ENCODE measurements at places on chromosomes 7 and 10.

DNA sequence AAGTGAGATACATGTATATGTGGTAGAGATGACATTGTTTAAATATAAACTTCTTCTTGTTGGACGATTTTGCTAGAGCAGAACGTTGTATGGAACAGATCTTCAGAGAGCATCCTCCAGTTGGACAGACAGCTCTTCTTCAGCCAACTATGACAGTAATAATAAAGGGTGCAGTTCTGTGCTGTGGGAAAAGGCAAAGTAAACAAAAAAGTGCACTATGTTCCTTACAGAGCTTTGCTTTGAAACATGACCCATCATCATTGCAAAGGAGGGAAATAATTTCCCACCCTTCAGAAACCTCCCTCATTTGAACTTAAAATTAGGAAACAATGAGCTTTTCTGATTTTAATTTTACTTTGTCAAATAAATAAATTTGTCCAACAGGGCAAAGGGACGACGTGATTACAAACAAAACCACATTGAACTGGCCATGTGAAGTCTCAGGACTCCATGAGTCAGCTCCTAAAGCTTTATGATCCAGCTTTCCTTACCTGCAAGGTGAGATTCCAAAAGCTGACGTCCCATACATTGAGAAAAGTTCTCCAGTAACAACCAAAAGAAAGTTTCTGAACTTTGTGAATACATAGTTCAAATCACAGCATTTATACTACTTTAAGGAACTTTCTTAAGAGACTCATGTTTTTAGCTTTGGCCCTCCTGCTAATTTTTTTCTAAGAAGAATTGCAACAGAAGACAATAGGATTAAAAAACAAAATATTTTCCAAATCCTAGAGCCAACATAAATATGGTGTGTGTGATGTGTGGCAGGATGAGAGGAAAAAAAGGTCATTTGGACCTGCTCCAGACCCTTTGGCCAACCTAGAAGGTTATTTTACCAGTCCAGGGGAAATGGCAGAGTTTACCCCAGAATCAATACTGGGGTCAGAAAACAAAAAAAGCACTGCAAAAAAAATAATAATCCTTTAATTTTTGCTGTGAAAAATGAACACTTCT, 565.4 kb upstream of the NRP1 start:
- DNase-seq = no peak

DNA sequence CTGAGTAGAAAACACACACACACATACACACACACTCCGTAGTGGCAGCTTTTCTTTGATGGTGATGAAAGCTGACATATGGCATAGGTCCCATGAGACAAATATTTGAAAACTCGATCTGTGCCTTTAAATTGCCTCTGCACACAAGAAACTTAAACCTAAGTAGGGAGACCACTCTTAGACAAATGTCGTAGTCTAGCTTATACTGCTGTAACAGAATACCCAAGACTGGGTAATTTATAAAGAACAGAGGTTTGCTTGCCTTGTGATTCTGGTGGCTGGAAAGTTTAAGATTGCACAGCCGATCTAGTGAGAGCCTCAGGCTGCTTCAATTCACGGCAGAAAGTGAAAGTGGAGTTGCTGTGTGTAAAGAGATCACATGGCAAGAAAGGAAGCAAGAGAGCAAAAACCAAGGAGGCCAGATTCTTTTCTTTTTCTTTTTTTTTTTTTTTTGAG, 489.4 kb upstream of the SORCS1 start:
- no peak for DNase-seq

DNA sequence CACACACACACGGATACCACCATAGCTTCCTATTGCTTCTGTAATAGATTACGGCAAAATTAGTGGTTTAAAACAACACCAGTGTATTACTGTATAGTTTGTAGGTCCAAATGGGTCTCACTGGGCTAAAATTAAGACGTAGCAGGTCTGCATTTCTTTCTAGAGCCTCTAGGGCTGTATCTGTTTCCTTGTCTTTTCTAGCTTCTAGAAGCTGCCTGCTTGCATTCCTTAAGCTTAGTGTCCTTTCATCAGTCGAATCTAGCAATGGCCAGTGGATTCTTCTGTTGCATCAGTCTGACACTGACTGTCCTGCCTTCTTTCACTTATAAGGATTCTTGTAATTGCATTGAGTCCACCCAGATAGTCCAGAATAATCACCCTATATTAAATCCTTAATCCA, 882.3 kb downstream of the PCDH15 start:
- no peak for DNase-seq

- no peak for DNase-seq
These were observed 50.6 kb downstream of the PRTFDC1 start for GRCh38 chr10:24901686-24902399.

DNA sequence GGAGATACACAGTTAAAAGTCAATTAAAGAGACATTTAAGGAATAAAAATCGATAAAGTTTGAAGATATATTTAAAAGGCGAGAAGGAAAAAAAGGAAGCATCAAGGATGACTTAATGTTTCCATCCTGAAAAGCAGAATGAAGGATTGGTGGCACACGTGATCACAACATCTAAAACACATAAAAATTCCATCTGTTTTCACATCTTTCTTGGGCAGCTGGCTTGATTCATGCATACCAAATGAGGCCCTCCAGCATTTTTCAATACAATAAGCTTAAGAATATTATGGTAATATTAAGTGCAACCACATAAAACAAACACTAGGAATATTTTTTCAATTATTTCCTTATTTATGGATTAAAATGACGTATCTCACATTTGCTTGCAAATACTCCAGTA, 112.6 kb downstream of the TPK1 start:
- no peak for DNase-seq

DNA sequence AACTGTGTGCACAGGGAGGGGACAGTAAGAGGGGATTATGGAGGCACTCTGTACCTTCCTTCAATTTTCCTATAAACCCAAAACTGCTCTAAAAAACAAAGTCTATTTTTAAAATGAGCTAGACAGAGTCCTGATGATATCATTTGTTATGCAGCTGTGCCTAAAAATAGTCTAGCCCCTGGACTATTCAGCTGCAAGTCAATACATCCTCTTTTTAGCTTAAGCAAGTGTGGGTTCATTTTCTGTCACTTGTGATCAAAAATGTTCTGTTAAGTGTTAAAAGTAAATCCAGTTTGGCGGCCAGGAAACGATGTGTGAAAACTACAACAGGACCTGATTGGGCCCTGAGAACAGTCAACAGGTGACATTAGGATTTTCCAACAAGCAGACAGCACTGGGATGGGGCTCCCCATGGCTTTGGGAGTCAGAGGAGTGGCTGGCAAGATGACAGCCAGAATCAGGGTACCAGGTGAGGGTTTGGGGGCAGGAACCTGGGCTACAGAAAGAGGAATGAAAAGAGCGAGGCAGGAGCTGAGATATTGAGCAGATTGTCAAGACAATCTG, 33.9 kb downstream of the FAM107B start:
- no peak for DNase-seq

DNA sequence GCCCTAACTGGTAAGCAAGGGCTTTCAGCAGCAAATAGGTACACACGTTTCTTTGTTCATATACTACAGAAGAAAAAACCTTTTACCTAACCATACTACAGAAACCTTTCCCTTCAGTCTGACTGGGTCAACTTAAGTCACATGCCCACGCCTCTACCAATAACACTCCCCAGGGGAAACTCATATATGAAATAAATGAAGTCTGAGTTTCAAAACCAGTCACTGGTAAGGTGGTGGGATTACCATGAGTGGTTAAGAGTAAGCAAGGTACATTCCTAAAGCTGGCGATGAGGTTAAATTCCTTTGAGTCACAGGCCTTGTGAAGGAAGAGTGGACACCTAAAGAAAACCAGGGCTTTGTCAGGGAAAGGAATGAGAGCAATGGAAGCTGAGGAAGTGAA, 21.4 kb upstream of the KIF20B start:
- no peak for DNase-seq

GRCh38 chr7:22302951-22303423, 54.0 kb downstream of the RAPGEF5 start:
- DNase-seq = no peak

- DNase-seq = no peak
These were observed 77.7 kb upstream of the GLI3 start for GRCh38 chr7:42314696-42315095.

DNA sequence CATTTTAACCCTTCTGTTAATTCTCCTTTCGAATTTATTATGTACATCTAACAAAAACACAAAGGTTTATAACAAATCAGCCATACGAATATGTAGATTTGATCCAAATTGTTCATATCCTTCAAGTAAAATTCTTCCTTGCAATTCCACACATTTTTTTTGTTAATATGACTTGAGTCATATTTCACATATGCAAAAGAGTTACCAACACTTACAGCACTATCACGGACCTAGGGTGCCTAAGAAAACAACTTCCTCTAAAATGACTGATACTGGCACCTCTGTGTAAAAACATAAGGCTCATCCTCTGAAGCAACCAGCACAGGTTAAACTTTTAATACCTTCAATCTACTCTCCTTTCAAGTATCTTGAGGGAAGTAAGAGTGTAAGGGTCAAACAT, 451.8 kb downstream of the SEMA3D start:
- DNase-seq = no peak

DNA sequence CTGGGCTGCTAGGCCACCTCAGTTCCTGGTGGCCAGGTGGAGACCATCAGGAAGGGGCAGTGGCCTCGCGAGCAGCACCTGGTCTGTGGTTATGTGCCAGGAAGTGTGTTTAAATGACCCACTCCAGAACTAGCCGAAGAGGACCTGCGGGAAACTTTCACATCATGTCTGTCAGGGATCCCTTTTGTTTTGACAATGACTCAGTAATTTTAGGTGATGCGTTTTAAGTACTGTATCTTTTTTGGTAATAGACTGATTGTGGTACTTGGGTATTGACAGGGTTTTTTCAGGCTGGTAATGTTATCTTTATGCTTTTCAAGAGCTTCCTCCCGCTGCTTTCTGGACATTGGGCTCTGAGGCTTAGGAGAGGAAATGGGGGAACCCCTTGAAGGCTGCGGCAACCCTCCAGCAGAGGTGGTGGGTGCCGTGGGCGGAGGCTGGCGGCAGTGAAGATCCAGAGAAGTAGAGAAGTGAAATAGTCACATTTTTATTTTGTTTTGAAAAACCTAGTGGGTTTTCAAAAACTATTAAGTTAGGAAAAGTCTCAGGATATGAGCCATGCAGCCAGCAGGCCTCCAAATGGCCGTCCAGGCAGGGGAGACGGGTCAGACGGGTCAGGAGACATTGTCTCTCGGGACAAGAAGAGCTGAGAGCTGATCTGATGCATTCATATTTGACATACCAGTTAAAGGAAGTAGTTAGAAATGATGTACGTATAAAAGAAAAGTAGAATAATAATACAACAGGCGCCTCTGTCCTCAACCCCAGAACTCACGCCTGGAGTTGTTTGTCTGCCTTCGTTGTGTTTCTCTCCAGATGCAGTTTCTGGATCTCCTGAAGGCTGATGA, 27.7 kb downstream of the PPP2R2D start:
- no peak for DNase-seq

DNA sequence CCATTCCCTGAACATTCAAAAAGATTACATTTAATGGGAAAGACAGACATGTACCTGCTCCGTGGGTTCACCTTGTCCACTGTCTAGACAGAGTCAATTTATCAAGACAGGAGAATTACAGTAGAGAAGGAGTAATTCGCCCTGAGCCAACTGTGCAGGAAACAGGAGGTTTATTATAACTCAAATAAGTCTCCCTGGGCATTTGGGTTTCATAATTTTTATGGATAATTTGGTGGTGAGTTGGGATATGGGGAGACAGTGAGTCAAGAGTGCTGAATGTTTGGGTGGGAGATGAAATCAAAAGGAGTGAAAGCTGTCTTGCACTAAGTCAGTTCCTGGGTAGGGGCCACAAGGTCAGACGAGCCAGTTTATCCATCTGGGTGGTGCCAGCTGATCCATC, 165.9 kb upstream of the NAMPT start:
- DNase-seq = no peak

DNA sequence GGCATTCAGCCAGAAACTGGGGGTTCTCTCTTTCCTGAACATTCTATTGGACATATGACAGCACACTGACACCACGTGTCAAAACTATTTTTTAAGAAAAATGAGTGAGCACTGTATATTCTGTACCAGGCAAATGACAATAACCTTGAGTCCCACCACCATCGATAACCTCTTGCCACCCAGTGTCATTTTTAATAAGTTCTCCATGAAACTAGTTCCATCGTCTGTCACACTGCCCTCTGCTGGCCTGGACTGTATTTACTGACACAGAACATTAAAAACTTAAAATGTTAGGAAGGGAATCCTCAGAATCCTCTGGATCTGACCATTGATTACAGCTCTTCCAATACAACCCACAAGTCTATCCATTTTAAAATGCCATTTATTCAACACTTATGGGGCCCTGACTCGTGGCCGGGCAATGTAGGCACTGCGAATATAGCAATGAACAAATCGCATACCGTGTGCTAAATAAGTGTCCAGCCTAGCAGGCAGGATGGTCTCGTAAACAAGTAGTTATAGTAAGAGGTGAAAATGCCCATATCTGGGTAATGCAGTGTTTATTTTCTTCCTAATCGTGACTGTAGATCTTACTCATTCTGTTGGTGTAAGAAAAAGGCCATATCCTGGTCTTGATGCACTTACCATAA, 35.9 kb upstream of the CACNB2 start:
- DNase-seq = no peak

- no peak for DNase-seq
These were observed 1122.6 kb upstream of the POT1 start for GRCh38 chr7:126052229-126052628.

- DNase-seq = peak; percentile 14
These were observed 36.6 kb upstream of the AGR3 start for GRCh38 chr7:16918288-16918895.

- no peak for DNase-seq
These were observed 771.6 kb upstream of the COBL start for GRCh38 chr7:52088008-52088901.

- no peak for DNase-seq
These were observed 2.6 kb upstream of the MNX1 start for GRCh38 chr7:157013101-157013500.

GRCh38 chr10:47238331-47239095, 61.5 kb upstream of the GDF10 start:
- no peak for DNase-seq

- no peak for DNase-seq
These were observed 86.0 kb upstream of the PFKP start for GRCh38 chr10:2981361-2981801.

GRCh38 chr7:27164367-27165088, 809 bp downstream of the HOXA9 start:
- no peak for DNase-seq

- DNase-seq = no peak
These were observed 182.1 kb upstream of the SHH start for GRCh38 chr7:155994279-155994811.

GRCh38 chr7:85068799-85069198, 118.1 kb downstream of the SEMA3D start:
- DNase-seq = no peak

GRCh38 chr10:30348378-30348776, 701 bp downstream of the MTPAP start:
- DNase-seq = no peak

GRCh38 chr7:108016841-108017775, 14.1 kb upstream of the LAMB1 start:
- no peak for DNase-seq

- no peak for DNase-seq
These were observed 15.4 kb upstream of the FKBP9 start for GRCh38 chr7:32941681-32942414.

- no peak for DNase-seq
These were observed 17.3 kb upstream of the ADRB1 start for GRCh38 chr10:114026189-114027040.
